CD4-positive, alpha-beta T cell treated with Interleukin-10 for 1 hour (primary cell): ENCODE measurements at places on chromosomes 3 and 15.

DNA sequence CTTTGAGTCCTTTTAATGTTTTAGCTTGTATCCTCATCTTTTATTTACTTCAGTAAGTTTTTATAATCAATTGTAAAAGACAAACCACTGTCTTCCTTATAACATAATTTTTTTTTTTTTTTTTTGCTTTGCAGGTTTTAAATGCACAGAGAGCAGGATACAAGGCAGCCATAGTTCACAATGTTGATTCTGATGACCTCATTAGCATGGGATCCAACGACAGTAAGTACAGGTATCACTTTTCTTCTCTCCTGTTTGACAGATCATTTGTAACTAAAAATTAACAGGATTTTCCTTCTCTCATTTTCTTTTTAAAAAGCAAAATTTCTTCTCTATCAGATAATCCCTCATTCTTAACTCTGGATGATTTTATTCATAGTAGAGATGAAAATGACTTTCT lies 75.4 kb downstream of the PFN2 start:
- no peak for DNase-seq

DNA sequence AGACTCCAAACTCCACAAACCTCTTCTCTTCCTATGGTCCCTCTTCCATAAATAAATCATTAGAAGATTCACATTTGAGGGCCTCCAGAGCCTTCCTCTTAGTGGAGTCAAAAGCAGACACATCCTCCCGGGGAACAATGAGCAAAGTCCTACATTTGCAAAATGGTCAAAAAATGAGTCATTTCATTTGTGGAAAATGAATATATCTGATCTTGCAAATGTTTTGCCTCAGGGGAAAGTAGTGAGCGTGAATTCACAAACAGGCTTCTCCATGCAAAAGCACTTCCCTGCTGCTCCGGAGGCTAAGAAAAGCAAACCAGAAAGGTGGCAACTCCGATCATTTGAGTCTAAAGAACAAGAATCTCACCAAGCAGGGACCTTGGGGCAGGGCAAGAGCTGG lies 86.7 kb upstream of the IQSEC1 start:
- no peak for DNase-seq

GRCh38 chr15:63063164-63063756 lies 20.7 kb downstream of the TPM1 start:
- no peak for DNase-seq

GRCh38 chr3:120473896-120474675 lies 23.3 kb upstream of the FSTL1 start:
- DNase-seq = no peak

DNA sequence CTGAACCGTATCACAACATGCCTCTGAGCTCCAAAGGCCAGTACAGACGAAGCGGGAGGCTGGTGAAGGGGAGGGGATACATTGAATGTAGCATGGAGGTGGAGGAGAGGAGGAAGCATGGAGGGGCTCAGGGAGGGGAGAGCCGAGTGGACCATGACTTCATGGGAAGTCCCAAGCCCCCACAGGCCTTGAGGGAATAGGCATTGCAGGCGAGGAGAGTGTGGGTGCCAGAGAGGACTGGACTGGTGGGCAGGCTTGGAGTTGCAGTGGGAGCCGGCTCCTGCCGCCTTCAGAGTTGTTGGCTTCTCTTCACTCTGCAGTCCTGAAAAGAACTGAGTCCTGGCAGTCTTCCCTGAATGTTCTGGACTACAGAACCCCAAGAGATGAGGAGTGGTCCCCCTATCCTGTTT lies 3.3 kb upstream of the RNU6-1 start:
- no peak for DNase-seq

GRCh38 chr15:63870487-63871209 lies 36.9 kb upstream of the HERC1 start:
- DNase-seq = no peak

- DNase-seq = no peak
Measured at GRCh38 chr3:149235599-149236424, 14.2 kb upstream of the CP start.

DNA sequence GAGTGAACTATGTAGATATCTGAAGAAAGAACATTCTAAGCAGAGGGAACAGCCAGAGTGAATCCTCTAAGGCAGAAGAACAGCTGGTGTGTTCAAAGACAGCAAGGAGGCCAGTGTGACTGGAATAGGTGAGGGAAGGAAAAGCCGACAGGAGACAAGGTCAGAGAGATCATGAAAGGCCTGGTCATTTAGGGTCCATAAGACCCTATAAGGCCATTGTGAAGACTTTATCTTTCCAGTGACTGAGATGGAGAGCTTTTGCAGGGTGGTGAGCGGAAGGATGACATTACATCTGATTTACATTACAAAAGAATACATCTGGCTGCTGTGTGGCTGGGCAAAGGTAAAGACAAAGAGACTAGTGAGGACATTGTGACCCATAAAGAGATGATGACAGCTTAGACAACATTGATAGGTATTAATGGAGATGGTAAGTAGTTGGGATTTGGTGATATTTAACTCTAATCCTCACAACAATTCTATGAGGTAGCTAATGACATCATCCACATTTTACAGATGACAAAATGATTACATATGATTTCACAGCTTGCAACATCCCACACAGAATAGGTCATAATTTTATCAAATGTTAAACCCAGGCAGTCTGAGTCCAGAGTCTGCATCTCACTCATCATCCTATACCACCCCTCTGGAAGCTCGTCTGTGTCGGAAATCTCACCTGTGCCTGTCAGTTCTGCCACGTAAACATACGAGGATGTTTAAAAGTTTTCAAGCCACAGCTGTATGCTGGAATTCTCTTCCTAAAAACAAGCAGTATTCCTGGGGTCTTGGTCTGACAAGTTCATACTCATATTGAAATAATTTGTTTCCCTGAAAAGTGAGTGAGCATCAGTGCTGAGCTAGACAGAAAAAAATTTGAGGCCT lies 70.2 kb upstream of the PIK3R4 start:
- DNase-seq = no peak

GRCh38 chr3:52440249-52440551 lies 4.7 kb downstream of the SEMA3G start:
- DNase-seq = no peak

- no peak for DNase-seq
Measured at GRCh38 chr15:65066001-65066634, 1.7 kb downstream of the RASL12 start.

DNA sequence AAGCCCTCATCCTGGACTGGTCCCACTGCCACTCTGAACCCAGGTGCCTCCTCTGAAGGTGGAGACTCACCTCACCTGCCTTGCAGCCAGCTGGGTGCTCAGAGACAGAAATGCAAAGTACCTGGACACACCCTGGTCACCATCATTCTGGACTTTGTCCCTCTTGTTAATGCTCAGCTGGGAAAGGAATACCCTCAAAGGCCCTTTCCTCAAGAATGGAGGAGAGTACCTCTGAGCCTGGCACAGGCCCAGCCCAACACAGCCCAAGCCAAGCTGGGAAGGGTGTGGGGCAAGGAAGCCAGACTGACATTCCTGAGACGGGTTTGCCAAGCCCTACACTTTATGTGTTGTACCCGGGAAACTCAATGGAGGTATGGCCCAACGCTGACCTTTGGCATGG lies 983 bp upstream of the ALAS1 start:
- DNase-seq = no peak

GRCh38 chr3:33115024-33115768 lies 1.4 kb downstream of the CRTAP start:
- DNase-seq = no peak

DNA sequence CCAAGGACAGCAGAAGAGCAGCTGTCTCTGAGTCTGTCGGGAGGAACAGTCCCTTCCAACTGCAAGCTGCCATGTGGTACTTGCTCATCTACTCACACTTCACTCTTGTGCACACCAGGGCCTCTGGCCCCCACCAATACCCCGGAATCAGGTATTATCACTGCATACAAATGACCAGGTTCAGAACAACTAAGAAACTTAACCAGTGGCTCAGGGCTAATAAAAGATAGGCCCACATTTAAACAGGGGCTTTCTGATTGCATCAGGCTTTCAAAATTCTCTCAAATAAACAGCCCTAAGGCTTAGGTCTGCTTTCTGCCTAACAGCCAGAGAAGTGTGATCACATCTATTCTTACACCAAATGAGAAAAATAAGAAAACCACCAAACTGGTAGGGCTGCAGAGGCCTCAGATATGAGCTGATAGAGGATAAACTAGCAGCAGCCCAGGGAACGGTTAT lies 20.7 kb downstream of the CCDC12 start:
- no peak for DNase-seq

- no peak for DNase-seq
Measured at GRCh38 chr3:14344351-14344750, 58.1 kb upstream of the SLC6A6 start.

DNA sequence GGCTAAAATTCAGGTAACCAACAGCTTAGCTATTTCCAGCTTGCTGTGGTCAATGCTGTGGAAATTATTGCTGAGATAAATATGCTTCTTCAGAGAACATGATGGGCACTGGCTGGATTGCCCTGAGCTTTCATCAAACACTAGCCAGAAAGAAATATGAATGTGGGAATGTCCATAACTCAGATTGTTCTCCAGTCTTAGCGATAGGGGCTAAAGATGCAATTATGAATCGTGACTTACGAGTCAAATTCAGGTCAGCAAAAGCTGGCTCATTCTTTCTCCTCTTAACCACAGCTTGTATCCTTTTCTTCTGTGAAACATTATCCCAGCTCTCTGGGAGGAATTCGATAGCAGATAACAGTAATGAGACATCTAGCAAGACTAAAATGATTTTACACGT lies 307.6 kb downstream of the RYR3 start:
- DNase-seq = no peak

DNA sequence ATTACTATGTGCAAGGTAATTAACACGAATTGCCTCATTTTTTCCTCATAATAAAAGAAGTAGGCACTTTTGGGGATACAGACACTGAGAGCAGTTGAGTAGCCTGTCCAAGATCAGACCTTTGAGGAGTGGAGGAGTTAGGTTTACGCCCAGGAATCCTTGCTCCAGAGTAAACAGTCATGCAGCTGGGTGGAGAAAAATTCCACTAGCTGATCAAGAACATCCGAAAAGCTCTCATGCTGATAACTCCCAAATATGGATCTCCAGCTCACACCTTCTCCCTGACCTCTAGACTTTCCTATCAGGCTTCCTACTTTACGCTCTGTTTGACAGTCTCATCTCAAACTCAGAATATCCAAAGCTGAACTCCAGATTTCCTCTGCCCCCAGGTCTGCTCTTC lies 53.3 kb downstream of the ST6GAL1 start:
- DNase-seq = no peak

DNA sequence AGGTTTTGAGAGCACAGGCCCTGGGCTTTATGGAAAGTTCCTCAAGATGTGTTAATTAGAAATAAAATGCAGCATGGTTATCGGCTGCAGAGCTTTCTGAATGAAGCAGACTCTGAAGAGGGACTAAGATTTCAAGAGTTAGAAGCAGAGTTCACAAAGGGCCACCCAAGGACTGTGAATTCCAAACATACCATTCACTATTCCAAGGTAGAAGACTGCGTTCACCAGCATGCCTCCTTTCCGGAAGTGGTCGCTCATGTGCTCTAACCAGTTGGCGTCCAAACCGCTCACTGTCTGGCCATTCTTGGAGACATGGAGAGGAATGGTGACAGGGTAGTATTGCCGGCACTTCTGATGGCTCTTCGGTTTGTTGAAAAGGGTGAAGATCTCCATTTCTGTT lies 104.9 kb downstream of the OXNAD1 start:
- DNase-seq = no peak

DNA sequence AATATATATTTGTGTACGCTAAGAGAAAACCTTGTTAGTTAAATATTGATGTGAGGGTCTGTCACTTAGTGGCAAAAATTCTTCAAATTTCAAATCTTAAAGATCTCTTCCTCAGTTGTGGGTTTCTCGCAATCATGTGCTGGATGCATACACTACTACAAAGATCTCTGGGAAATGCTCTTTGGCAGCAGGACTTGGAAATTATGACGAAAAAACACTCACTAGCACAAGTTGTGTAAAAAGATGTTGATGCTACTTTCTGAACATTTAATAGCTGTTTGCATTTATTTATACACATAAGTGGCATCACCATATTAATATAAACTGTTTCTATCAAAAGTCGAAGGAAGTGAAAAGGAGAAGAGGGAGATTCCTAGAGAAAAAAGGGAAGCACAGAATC lies 10.8 kb upstream of the NANOGP8 start:
- DNase-seq = no peak

DNA sequence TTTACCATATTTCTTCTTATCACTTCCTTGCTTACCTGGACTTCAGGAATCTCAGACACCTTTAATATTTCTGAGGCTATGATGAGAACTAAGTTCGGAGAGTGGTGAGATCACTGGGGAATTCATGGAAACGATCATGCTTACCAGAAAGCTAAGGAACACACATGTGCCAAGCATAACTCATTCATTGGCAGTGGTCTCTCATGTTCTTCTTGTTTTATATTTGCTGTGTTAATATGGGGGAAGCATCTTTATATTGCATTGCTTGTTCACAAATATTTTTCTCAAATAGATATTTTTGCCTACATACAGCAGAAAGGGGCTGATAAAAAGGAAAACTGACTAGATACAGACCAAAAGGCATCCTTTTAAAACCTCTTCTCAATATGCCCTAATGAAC lies 55.8 kb downstream of the COL6A6 start:
- DNase-seq = no peak

GRCh38 chr3:126543457-126544061 lies 15.2 kb downstream of the C3orf22 start:
- no peak for DNase-seq

- DNase-seq = no peak
Measured at GRCh38 chr3:54366007-54366750, 243.8 kb downstream of the CACNA2D3 start.

GRCh38 chr3:72829701-72830100 lies 18.5 kb downstream of the SHQ1 start:
- DNase-seq = no peak

GRCh38 chr3:130755666-130756065 lies 9.0 kb upstream of the PIK3R4 start:
- DNase-seq = no peak

DNA sequence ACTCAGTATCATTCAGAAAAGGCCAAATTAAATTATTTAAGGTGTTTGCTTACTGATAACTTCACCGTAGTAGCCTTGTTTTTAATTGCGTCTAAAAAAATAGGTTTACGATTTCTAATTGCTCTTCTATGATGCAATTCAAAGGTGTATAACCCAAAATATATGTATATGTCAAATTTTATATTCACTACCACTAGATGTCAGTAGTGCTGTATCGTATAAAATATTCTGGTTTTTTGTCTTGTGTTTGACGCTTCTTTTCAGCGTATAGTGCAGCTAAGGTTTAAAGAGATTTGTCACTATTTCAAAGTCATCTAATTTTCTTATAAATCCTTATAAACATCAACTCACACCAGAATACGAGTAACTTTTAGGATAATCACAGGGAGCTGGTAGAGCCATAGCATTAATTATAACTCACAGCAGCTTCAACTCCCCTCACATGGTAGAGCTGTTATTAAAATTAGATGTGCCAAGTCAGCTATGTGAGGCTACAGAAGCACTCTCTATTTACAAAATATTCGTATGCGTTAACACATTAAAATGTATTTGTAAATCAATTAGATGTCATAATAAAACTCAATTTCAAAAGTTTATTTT lies 3.5 kb downstream of the PFN2 start:
- peak; percentile 57 for DNase-seq

GRCh38 chr3:7669641-7670040 lies 808.7 kb downstream of the GRM7 start:
- DNase-seq = no peak

- no peak for DNase-seq
Measured at GRCh38 chr3:161420746-161421145, 49.4 kb upstream of the SPTSSB start.

GRCh38 chr3:41094351-41094750 lies 105.0 kb upstream of the CTNNB1 start:
- DNase-seq = no peak
